Lung microvascular endothelial cell (primary cell): ENCODE measurements at places on chromosomes 2 and 18. TPM values are rescaled to one million over a fixed set of nuclear protein-coding genes. Genes with fewer than 3 reads are reported as not detected.
A peak's percentile ranks its signal among the peaks of the same experiment; 100 is the strongest.

DNA sequence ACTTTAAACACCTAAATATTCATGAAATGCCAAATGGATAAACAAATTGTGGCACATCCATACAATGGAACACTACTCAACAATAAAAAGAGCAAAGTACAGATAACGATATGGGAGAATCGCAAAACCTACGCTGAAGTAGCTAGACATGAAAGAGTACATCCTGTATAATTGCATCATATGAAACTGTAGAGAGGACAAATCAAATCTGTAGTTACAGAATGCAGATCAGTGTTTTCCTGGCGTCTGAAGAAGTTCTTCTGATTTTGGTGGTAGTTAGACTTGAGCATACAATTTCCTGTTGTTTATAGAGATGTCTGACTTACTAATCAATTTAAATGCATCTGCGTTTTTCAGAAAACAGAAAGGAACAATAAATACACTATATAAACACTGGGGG is 394.4 kb downstream of the SOCS6 start:
- no peak for DNase-seq

GRCh38 chr2:12931186-12931844 is 214.6 kb downstream of the TRIB2 start:
- peak; percentile 68 for DNase-seq

DNA sequence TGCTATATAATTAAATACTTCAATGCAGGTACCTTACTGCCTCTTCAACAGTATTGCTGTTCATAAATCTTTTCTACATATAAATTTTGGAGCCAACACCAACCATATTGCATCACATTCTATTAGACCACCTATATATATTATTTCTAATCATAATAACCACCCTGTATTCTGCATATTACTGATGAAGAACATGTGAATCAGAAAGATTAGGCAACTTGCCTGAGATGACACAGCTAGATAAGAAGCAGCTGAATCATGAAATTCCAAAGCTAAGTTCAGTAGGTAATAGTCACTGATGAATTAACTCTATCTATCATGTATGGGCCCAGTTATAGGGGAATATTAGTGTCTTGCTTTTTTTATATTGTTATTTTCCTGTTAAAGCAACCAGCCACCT is 161.8 kb downstream of the AGPS start:
- DNase-seq: no peak

- DNase-seq: no peak
These were observed 505.7 kb upstream of the LRATD1 start for GRCh38 chr2:14126846-14127245.

DNA sequence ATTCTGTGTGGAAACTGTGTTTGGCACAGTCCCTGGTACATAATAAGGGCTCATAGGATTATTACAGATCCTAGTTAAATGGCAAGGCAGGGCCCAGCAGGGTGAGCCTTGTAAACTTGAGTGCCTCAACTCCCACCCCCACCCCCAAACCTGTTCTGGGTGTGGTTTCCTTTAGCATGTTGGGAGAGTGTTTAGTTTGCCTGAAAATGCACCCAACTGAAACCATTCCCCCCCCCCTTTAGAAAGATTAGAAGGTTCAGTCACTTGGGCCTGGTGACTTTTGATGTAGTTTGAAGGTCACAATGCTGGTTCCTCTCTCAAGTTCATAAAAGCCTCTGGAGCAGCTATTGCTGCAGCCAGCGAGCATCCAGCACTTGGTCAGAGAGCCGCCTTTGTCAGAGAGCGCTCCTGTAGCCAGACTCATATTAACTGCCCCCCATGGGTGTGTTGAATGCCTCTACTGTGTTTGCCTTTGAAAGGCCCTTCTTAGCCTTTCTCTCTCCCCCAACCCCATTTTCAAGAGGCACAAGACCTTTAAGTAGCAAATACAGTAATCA is 113.7 kb downstream of the SPTBN1 start:
- DNase-seq: no peak

DNA sequence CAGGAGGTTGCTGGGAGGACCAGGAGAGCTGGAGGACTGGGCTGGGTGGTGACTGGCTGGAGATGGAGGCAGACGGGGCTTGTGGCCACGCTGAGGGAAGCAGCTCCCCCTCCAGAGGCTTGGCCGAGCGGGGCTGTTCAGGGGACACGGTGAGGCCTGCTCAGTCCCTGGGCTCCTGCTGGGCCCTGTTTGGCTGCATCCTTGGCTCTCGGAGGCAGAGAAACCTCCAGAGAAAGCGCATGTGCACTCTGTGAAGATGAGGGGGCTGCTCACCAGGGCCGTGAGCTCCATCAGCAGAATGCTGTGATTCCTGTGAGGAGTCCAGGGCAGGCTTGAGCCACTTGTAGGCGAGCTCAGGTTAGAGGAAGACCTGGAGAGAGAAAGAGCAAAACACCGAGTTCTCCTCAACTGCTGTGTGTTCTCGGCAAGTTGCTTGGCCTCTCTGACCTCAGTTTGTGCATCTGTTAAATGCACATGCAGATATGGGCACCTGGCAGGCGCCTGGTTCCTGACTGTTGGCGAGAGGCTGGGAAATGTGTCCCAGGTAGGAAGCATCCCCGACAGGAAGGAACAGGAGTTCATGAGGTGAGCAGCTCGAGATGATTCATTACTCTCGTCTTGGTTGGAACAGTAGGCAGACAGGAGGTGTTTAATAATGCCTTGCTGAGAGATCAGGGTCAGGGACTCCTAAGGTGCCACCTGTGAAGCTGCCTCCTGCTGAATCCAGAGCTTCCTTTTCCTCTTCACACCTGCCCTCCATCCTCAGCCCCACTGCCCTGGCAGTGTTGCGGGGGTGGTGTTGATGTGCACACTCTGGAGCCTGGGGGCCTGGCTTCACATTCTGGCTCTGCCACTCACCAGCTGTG is 941 bp downstream of the ZAP70 start:
- no peak for DNase-seq

GRCh38 chr2:164967781-164968228 is 12.5 kb upstream of the SLC38A11 start:
- DNase-seq: no peak

GRCh38 chr2:127932199-127932876 is 46.6 kb upstream of the AMMECR1L start:
- DNase-seq: peak; percentile 37

DNA sequence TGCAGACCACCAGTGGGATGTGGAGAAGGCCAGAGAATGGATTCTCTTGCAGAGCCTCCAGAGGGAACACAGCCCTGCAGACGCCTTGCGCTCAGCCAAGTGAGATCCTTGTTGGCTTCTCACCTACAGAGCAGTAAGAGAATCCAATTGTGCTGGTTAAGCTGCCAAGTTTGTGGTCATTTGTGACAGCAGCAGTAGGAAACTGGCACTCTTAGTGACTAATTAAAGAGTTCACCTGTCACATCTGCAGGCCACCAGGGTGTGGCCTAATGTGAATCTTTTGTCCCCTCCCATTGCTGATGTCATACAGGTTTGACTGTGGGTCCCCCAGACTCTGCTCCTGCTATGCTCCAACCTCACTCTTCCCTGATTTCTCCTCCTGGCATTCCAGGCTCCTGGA is 235.9 kb downstream of the TFCP2L1 start:
- no peak for DNase-seq

DNA sequence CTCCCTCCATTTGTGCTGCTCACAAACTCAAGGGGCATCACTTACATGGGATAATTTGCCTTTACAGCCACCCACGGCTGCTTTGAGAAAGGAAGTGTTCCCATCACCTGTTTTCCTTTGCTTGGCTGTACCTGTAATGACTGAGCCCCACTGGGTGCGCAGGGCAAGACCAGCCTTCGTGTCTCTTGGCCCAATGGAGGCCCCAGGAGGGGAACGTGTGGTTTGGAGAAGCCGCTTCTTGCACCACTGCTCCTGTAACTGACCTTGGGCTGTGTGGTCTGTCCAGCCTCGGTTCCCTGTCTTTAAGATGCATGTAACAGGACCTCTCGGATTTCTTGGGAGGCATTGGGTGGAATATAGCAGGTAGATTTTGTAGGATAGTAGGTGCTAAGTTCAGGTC is 41.1 kb downstream of the LDLRAD4 start:
- DNase-seq: no peak

DNA sequence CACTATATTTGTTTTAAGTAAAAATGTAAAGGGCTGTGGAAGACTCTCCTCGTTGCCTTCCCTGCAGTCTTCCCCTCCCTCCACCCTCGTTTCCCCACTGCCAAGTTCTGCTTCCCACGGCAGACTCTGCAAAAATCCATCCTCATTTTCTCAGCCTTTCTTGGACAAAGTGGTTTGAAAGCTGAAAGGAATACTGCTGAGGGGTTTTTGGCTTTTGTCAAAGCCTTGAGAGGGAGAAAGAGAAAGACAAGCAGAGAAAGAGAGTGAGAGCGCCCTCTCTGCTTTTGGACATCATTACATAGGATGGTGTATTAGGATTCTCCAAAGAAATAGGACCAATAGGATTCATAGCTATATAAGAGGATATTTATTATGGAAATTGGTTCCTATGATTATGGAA is 455.9 kb upstream of the SOX11 start:
- no peak for DNase-seq

GRCh38 chr18:28682912-28683311 is 506.0 kb upstream of the CDH2 start:
- no peak for DNase-seq

GRCh38 chr2:162385536-162385935 is 41.6 kb downstream of the GCA start:
- DNase-seq: no peak

DNA sequence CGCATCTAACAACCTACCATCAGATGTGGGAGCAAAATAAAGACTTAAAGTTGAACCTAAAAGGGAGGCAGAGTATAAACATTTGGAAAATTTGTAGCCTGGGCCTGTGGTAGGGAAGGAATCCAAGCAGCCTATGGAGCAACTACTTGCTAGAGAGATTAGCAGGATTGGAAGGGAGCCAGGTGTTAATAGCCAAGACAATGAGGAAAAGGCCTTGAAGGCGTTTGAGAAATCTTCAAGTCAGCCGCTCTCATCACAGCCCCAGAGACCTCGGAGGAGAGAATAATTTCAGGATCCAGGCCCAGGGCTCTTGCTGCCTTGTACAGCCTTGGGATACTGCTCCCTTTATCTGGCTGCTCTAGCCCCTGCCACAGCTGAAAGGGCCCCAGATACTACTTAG is 219.7 kb downstream of the THSD7B start:
- DNase-seq: no peak

TANC1 gene
- total RNA-seq: 46.6 and 64.7 TPM in 2 replicates

STEAP3 gene
- total RNA-seq: 4.6 and 7.2 TPM in 2 replicates

GALNT5 gene
- total RNA-seq: under 0.01 TPM in 1 of 2 replicates, not detected in the other

CNGA3 gene
- not detected in 2 replicates for total RNA-seq

MTERF4 gene
- 19.8 and 34.1 TPM in 2 replicates for total RNA-seq
